ENCODE measurements at places on chromosomes 6 and 20. TPM values are rescaled to one million over a fixed set of nuclear protein-coding genes. Genes with fewer than 3 reads are reported as not detected.
A peak's percentile ranks its signal among the peaks of the same experiment; 100 is the strongest.

RNF144B gene
- total RNA-seq: 19.0 TPM

DNA sequence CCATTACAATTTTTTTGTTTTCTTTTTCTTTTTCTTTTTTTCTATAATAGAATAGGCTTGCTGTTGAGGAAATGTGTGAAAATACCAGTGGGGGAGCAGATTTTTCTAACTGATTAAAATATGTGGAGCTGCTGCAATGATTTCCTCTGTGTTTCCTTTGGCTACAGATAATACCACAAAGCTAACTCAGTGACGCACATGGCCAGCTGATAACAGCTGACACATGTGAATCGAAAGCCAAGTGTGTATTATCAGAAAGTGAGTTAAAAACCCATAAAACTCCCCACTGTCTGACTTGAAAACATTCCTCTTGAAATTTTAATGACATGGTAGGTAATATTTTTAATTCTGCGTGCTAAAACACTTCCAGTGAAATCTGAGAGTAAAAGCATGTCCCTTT, 70.8 kb upstream of the AHI1 start:
- DNase-seq: peak; percentile 53

DNA sequence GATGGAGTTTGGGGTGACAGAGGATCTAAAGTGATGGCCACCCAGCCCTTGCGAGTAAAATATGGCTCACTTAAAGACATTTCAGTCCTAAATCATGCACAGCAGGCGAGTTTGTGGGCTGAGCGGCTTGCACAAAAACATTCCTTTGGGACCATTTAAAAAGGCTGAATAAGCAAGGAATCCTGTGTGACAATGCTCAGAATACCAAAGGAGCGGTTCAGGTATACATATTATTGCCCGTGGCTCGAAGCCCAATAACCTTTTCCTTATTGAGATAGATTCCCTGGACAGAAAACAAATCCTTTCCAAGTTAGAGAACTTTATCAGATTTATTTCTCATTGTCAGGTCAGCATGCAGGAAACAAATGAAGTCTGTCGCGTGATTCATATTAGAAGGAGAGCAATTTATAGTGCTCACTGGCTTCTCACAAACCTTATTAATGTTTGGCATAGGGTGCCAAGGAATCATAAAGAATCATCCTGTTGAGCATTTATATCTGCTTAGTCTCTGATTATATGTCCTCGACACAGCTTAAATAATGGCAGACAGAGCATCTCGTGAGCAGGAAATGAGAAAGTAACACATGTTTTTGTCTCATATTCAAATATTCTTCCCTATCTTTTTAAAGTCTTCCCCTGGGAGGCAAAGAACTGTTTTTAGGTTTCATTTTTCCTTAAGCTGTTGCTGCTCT, 121.3 kb downstream of the TRMT11 start:
- no peak for DNase-seq

KCNQ5 gene
- 0.16 TPM for total RNA-seq

DNA sequence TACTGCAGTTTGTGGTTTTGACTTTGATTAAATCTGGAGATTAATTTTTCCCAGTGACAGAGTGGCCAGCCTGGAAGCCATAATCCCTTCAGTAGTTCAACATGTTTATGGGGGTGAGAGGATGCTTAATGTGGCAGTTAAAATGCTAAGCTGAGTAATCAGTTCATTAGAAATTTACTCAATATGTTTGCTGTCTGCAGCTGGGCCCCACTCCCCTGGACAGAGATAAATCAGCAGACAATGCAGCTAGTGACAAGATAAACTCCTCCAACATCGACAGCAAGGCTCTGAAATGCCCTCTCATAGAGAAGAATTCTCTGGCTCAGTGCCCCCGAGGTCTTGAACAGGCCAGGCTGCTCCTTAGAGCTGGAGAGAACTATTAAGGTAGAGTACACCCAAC, 101.9 kb downstream of the LRFN2 start:
- no peak for DNase-seq

STAU1 gene
- 48.7 TPM for total RNA-seq

DNA sequence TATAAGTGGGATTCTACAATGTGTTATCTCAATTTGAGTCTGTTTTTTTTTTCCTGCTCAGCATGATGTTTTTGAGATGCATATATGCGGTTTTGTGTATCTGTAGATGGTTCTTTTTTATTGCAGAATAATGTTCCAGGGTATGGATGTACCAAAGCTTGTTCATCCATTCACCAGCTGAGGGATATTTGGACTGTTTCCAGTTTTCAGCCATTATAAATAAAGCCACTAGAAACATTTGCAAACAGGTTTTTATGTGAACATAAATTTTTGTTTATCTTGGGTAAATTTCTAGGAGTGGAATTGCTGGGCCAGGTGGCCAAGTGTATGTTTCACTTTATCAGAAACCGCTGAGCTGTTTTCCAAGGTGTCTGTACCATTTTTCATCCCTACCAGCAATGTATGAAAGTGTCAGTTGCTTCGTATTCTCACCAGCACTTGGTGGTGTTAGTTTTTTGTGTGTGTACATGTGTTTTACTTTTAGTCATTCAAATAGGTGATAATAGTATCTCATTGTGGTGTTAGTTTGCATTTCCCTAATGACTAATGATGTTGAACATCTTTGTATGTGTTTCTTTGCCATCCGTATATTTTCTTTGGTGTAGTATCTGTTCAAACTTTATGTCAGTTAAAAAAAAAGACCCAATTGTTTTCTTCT, 124.2 kb downstream of the CEBPB start:
- DNase-seq: no peak

RSPH4A gene
- 0.12 TPM for total RNA-seq

DNA sequence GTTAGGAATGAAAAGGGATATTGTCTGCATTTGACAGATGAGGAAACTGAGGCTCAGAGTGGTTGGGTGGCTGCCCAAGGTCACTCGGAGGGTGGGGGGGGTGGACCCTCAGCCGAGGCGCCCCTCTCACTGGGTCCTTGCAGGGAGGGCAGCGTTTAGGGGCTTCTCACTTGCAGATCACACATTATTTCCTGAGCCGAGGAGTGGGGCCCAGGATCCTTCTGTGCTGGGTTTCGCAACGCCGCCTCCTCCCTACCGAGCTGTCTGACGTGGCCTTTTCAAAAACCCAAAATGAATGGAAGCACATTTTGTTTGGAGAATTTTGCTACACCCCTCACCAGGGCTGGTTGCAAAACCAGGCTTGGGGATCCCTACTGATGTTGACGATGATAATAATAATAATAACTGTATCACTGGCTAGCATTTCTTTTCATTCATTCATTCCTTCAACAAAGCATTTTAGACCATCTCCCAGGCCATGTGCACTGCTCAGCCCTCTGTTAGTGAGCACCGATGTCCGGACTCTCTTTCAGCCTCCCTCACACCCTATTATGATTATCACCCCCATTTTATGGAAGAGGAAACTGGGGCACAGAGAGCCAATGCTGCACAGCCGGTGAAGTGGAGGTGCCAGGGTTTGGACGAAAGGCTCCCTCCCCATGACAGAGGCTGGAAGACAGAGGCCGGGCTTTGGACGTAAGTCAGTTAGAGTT, 5.2 kb downstream of the DLGAP4 start:
- no peak for DNase-seq

PPP1R14C gene
- total RNA-seq: 94.9 TPM

PRICKLE4 gene
- 2.1 TPM for total RNA-seq

- DNase-seq: no peak
Observed at GRCh38 chr6:16414205-16414604, 175.8 kb downstream of the GMPR start.

GRCh38 chr6:137926207-137926731, 59.2 kb downstream of the TNFAIP3 start:
- DNase-seq: no peak

Data from left cardiac atrium (tissue), 4 donors.